Ureter (tissue), 1 donor: ENCODE measurements at places on chromosomes 12 and 14. TPM values are rescaled to one million over a fixed set of nuclear protein-coding genes. Genes with fewer than 3 reads are reported as not detected.

DNA sequence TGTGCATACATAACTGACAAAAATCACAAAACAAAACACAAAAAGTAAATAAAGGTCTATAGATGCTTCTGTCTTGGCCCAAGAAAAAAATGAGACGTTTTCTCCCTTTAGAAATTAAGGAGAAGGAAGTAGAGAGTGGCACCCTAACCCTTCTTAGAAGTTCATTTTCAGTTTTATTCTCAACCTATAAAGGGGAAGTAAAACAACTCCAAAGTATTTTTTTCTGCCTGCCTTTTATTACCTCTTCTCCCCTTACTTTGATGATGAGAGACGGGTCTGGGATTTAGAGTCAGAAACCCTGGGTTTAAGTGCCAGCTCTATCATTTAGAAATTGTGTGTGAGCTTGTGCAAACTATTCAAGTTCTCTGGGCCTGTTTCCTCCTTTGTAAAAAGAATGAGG lies 2.8 kb downstream of the PRIM1 start:
- no peak for DNase-seq

DNA sequence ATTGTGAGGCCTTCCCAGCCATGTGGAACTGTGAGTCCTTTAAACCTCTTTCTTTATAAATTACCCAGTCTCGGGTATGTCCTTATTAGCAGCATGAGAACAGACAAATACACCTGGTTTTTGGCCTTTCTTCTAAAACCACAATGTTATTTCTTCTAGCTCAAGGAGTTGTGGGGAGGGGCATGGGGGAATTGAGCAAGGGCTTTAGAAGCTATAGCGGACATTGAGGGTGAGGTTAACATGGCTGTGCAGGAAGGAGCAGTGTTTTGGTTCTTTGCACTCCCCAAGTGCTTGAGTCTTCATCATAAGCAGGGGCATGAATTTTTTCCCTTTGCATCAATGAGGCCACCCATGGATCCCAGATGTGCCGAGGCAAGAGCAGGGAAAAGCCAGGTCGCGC lies 86.8 kb downstream of the SPRING1 start:
- no peak for DNase-seq

- DNase-seq = no peak
Observed at GRCh38 chr12:39958377-39958776, 147.5 kb downstream of the SLC2A13 start.

- no peak for DNase-seq
Observed at GRCh38 chr12:114166362-114166761, 200.2 kb upstream of the RBM19 start.

GRCh38 chr12:42282294-42282693 lies 43.6 kb downstream of the ZCRB1 start:
- no peak for DNase-seq

DNA sequence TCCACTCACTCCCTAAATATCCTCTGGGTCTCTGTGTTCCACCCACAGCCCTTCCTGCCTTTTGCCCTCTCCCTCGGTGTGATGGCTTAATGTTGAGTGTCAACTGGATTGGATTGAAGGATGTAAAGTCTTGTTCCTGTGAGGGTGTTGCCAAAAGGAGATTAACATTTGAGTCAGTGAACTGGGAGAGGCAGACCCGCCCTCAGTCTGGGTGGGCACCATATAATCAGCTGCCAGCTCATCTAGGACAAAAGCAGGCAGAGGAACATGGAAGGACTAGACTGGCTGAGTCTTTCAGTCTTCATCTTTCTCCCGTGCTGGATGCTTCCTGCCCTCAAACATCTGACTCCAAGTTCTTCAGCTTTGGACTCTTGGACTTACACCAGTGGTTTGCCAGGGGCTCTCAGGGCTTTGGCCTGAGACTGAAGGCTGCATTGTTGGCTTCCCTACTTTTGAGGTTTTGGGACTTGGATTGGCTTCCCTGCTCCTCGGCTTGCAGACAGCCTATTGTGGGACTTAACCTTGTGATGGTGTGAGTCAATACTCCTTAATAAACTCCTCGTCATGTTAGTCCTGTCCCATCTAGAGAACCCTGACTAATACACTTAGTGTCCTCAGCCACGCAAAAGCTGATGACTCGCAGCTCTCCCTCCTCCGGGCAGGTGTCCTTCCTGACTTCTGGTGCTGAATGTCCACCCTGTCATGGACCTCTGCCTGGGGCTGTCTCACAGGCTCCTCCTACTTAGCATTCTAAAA lies 5.9 kb downstream of the DGLUCY start:
- DNase-seq = no peak

DNA sequence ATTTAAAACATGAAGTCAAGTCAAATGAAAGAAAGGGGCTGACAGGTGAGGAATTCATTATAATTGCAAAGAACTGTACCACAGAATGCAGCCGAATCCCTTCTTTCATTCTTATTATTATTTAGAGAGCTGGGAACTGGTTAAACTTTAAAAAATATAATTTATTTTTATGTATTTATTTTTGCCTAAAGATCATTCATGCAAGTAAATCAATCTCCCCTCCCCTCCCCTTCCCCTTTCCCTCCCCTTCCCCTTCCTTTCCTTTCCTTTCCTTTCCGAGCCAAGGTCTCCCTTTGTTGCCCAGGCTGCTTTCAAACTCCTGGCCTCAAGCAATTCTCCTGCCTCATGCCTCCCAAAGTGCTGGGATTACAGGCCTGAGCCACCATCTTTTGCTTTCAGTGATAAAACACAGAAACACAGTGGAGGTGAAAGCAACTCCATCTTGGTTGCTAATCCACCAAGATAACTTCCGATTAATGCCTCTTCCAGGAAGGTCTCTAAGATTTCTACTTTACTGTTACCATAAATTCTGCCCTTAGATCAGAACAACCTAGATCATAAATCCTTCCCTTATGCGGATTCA lies 6.0 kb upstream of the UBC start:
- no peak for DNase-seq

DNA sequence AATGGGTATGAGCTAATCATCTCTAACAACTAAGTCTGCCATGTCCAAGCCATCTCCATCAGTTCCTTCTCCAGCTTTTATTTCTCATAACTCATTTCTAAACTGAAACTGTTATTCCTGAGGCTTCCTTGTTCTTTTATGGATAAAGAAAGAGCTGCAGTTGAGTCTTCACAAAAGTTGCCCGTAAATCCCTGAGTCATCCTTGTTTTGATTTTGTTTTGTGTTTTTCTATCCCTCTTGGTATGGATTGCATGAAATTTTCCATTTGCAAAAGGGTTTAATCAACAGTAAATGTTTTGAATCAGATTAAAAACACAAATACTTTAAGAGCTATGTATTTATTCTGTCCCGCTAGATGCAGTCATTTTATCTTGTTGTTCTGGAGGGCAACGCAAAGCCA lies 290.6 kb downstream of the EGLN3 start:
- DNase-seq = no peak

RD3L gene
- total RNA-seq = not detected

DNA sequence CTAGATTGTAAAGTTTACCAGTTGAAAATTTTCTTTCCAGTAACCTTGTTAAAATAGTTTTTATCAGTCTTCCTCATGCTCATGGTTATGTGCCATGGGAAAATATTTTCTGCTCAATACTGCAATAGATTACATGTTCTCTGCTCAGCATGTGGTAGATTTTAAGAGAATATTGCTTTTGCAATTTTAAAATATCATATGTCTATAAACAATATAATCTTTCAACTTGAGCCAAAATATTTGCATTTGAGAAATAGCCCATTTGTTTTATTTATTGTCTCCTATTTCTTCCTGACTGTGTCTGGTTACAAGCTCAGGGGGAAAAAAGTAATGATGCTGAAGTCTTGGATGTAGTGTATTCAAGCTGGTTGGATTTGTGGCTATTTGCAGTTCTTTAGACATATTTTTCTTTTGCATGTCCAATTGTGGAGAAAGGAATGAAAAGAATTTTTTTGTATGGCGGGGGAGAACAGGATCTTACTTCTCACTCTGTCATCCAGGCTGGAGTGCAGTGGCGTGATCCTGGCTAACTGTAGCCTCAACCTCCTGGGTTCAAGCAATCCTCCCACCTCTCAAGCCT lies 342.6 kb upstream of the NAV3 start:
- no peak for DNase-seq

- no peak for DNase-seq
Observed at GRCh38 chr14:104287301-104288009, 149.1 kb downstream of the KIF26A start.

TSHR gene
- not detected for total RNA-seq

DNA sequence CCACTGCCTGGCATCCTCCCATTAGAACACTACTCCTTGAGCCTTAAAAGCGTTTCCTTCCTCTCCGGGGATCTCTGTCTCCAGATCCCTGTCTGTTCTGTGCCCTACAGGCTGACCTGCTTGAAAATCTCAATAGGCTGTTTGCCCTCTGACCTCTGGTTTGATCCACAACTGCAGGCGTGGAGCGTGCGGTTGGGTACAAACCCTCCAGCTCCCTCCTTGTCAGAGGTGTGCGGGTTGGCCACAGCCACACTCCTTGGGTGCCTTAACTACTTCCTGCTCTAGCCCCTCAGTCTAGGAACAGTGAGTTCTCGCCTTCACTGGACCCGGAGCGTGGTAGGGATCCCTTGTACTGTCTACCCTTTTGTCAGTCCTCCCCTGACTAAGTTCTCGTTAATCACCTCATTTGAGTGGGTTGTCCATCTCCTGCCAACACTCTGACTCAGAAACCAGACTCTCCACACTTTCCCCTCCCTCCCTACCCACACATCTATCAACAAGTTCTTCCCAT lies 33.1 kb downstream of the CMKLR1 start:
- no peak for DNase-seq

KCNA5 gene
- 0.13 TPM for total RNA-seq

- no peak for DNase-seq
Observed at GRCh38 chr12:40689576-40689975, 2.7 kb upstream of the CNTN1 start.

DNA sequence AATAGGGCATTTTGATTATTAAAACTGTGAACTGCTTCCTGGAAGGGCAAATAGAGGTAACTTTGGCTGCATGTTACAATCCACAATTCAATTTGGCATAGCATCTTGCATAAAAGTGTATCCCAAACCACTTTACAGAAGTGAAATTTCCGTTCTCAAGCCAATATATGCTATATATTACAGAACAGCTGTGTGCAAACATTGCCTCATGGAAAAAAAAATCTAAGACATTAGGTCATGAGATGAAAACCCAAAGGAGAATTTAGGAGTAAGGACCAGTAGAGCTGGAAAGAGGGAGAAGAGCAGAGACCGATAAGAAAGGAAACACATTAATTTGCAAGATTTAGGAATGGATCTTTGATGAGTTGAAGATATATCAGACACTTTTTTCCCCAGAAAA lies 239.2 kb downstream of the PAX9 start:
- no peak for DNase-seq

STRN3 gene
- total RNA-seq = 57.6 TPM

MMP19 gene
- 17.7 TPM for total RNA-seq

FAIM2 gene
- 6.2 TPM for total RNA-seq

- no peak for DNase-seq
Observed at GRCh38 chr14:26255213-26255612, 342.6 kb downstream of the NOVA1 start.

ACACB gene
- 67.3 TPM for total RNA-seq

GRCh38 chr12:90959538-90960139 lies 4.7 kb upstream of the CCER1 start:
- DNase-seq = no peak

DNA sequence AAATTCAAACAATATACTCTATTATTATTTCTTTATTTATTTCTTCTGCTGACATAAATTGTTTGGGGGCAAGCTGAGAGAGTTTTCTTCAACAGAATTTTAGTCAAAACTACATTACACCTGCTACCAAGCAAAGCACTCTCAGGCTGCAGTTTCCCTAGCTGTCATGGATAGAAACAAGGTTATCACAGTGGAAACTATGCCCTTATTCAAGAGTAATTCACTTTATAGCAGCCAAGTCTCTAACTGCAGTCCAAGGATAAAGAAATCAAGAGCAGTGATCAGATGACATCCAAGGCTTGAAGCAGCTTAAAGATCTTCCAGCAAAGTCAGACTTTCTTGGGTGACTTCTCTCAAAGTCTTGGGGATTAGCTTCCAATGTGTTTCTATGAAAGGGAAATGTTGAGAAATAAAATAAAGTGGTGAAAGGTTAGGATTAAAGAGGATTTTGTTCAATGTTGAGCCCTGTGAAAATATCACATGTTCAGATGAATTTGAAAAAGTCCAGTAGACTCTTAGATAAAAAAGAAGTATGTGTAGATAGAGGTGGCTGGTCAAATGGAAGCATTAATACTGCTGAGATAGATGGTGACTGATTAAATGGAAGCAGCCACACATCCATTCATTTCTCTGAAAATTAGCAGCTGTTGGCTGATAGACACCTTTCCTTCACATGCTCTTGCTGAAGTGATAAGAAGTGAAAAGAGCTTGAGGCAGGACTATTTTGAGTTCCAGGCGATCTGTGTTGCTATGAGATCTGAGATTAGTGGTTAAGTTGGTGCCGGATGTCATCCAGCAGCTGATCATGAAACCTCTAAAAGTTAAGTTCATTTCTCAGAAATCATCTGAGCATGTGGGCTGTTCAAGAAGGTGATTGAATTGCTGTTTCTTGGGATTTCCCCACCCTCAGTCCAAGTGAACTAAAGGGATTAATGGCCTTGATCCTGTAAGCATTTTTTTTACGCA lies 257.8 kb upstream of the BTG1 start:
- no peak for DNase-seq

PIANP gene
- 2.6 TPM for total RNA-seq
